HFFc6 (cell line): ENCODE measurements at places on chromosomes 12 and 14. TPM values are rescaled to one million over a fixed set of nuclear protein-coding genes. Genes with fewer than 3 reads are reported as not detected.

DNA sequence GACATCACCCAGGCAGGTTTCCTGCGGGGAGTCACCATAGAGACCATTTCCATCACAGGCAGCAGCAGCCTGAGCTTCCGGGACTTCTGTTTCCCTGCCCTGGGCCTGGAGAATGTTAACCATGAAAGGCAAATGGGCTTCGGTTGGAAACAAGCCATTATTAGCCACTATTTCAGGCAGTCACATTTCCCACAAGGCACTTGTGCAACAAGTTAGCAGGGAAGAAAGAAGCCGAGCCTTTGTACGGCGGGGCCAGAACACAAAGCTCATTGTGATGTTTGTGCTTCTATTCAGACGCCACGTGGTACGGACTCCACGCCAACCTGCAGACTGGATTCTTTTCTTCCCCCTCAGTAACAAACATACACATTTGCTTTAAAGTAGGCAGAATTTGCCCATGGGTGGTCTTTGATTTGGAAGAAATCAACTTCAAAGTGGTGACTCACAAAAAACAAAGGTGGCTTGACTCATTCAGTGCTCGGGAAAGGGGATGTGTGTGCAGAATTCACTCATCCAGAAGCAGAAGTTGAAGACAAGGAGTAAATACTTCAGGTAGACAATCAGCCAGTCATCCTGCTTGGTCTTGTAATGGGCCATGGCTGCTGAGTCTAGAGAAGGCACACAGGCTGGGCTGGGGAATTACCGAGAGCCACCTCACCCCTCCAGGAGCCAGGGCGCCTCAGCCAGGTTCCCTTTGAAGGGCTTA is 154.2 kb upstream of the PRMT8 start:
- peaks cover 41% of the 10 kb centered on the region for H3K27me3 ChIP-seq
- no peak overlapping the region for H3K4me3 ChIP-seq
- no peak overlapping the region for H3K27ac ChIP-seq

- no peak overlapping the region for H3K27ac ChIP-seq
- H3K4me1 ChIP-seq: peaks cover 30% of the 10 kb centered on the region
- no peak for DNase-seq
- H3K4me3 ChIP-seq: no peak overlapping the region
These were observed 26.4 kb upstream of the MED13L start for GRCh38 chr12:116303929-116304328.

GRCh38 chr12:31895449-31896150 is 63.6 kb upstream of the RESF1 start:
- peaks cover 21% of the 10 kb centered on the region for H3K4me1 ChIP-seq
- peaks cover 6% of the 10 kb centered on the region for H3K27me3 ChIP-seq
- no peaks in the 10 kb centered on the region for H3K36me3 ChIP-seq
- no peak overlapping the region for H3K4me3 ChIP-seq
- H3K27ac ChIP-seq: no peak overlapping the region

DNA sequence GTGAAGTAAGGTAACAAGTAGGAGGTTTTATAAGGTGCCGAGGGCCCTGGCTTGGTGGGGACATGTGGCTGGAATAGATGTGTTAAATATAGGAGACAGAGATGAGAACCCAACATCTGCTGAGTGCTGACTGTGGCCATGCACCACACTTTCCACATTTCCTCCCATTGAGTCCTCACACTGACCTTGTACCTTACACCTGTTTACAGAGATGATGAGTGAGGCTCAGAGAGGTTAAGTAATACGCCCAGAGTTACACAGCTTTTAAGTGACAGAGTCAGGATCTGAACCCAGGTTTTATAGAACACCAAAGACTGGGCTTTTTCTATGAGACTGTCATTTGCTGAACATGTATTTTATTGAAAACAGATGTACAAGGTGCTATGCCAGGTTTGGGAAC is 70.8 kb upstream of the LTA4H start:
- peaks cover 4% of the 10 kb centered on the region; the same call in 1 of the 2 replicates for H3K36me3 ChIP-seq
- no peak overlapping the region for H3K27ac ChIP-seq
- no peak overlapping the region for H3K4me3 ChIP-seq
- DNase-seq: no peak

DNA sequence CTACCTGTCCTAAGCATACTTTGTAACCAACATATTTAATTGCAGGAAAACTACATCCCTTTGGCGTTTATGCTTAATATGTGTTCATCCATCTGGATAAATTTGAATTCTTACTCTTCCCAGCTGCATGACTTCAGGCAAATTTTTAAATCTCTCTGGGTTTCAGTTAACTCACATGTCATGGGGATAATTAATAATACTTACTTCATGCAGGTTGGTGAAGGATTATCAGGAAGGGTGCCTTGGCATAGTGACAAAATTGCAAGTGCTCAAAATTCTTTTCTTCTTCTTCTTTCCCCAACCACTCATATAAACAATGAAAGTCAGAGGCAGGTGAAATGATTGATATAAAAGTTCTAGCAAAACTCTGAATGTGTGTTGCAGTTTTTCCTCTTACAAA is 15.9 kb downstream of the SYT10 start:
- H3K27ac ChIP-seq: no peak overlapping the region
- H3K27me3 ChIP-seq: no peaks in the 10 kb centered on the region
- DNase-seq: no peak
- no peaks in the 10 kb centered on the region for H3K36me3 ChIP-seq

DNA sequence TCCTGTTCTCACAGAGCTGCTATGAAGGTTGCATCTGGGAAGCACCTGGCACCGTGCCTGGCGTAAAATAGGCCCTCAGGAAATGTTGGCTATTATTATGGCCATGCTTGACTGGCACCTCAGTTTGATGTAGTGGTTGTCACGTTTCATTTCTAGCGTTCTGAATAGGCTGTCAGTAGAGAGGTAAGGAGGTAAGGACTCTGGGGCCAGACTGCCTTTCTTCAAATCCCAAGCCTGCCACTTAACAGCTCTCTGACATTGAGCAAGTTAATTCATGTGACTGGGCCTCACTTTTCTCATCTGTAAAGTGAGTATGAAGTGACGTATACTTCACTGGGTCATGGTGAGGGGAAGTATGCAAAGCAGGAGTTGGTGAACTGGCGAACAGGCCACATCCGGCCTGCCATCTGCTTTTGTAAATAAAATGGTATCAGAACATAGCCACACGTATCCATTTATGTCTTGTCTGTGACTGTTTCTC is 196.2 kb downstream of the CACNA1C start:
- peaks cover 4% of the 10 kb centered on the region for H3K27me3 ChIP-seq
- peaks cover 3% of the 10 kb centered on the region; the same call in 1 of the 2 replicates for H3K36me3 ChIP-seq
- H3K4me3 ChIP-seq: peak overlapping the region; percentile 49
- H3K4me1 ChIP-seq: peaks cover 78% of the 10 kb centered on the region

- no peaks in the 10 kb centered on the region for H3K36me3 ChIP-seq
- H3K4me3 ChIP-seq: no peak overlapping the region
- no peaks in the 10 kb centered on the region for H3K4me1 ChIP-seq
- DNase-seq: no peak
These were observed 6.5 kb downstream of the IAPP start for GRCh38 chr12:21379218-21379617.

DNA sequence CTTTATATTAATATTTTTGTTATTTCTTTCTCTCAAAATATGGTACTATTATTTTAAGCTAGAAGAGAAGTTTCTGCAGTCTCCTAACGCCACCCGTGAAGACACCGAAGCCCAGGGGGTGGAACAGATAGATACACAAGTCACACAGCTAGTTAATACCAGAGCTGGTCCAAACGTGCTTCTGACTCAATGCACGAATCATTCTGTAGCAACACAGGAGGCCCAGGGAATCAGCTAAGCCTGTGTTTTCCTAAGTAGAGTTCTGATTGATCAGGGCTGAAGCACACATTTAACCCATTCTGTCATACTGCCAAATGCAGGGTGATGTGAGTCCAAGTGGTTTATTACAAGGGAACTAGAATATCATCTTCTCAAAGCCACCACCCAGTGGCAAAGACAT is 116.9 kb upstream of the PWP1 start:
- no peaks in the 10 kb centered on the region for H3K4me1 ChIP-seq
- no peak overlapping the region for H3K27ac ChIP-seq
- DNase-seq: no peak
- H3K27me3 ChIP-seq: peaks cover 1% of the 10 kb centered on the region; the same call in 1 of the 2 replicates

DNA sequence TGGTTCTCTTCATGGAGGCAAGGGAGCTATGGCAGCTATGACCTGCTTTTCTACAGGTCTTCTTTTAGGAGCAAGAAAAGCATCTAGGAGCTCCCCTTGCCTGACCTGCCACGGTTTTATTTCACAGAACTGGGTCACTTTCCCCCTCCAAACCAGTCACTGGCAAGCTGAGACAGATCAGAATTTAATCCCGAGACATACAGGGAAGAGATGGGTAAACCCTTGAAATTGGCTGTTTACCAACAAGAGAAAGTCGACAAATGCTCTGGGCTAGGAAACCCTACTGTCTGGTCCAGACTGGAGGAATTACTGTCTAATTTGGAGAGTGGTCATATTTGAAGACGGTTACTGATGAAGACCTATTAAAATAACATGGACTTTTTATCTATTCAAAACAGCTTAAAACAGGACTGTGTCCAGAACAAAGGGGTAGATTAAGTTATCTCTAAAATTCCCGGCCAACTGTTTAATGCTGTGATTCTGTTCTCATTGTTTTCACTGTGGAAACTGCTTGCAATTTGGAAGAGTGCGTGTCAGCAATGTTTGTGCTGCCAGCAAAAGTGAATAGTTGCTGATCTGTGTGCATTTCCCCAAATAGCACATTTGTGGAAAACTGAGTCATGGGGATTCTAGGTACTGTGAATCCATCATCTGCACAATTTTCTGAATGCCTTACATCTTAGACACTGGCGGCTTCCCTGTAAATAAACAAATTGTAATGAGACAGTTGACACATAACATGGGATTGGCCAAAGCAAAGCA is 73.4 kb upstream of the EEA1 start:
- H3K27ac ChIP-seq: peak overlapping the region; percentile 67
- H3K27me3 ChIP-seq: peaks cover 2% of the 10 kb centered on the region; the same call in 1 of the 2 replicates
- no peaks in the 10 kb centered on the region for H3K36me3 ChIP-seq

DNA sequence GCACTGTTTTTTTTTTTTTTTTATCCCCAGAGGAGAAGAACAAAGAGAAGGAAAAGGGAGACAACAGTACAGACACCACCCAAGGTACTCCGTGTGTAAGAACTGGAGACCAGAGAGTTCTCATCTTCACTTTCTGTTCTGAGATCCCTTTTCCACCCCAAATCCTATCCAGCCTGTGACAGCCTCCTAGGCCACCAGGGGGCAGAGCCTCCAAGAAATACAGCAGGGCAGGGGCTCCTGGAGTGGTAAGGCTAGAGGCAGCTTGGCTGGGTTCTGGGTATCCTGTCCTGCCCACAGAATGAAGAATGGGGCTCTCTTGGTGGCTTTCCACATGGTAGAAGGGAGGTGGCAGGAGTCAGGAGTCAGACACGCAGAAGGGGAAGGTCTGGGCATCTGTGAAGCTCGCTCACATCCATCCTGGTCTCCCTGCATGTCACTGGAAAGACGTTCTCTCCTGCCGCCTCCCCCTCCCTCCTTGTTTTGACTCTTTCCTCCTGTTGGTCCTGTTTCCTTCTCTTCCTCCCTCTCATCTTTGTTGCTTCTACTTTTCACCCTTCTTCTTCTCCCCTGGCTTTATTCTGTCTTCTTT is 12.0 kb downstream of the CLSTN3 start:
- H3K27me3 ChIP-seq: no peaks in the 10 kb centered on the region; the same call in none of the 2 replicates
- DNase-seq: peak; percentile 45
- H3K4me3 ChIP-seq: no peak overlapping the region
- no peak overlapping the region for H3K27ac ChIP-seq

DNA sequence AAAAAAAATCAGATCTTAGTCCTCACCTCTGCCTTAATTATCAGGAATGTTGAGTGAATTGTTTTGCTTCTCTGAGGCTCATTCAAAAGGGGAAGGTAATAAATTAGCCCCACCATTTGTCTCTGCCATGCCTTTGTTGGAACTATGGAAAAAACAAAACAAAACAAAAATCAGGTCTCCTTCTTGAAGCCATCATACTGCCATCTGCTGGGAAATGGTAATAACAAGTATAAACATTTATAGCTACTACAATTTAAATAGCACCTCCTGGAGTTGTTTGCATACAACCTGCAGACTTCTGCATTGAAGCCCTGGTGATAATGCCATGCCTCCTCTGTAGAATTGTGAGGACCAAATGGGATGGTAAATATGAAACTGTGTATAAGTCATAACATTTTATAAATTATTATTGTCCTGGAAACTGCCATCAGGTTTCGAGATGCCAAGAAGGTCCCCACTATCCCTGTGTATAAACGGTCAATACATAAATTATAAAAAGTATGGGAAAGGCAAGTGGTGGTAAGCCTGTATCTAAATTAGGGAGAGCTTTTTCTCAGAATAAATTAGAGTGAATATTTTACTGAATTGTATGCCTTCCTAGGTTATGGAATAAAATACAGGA is 87.2 kb upstream of the FGD4 start:
- peak overlapping the region; percentile 58 for H3K27ac ChIP-seq
- H3K36me3 ChIP-seq: peaks cover 2% of the 10 kb centered on the region; the same call in 1 of the 2 replicates
- peak; percentile 69 for DNase-seq

DNA sequence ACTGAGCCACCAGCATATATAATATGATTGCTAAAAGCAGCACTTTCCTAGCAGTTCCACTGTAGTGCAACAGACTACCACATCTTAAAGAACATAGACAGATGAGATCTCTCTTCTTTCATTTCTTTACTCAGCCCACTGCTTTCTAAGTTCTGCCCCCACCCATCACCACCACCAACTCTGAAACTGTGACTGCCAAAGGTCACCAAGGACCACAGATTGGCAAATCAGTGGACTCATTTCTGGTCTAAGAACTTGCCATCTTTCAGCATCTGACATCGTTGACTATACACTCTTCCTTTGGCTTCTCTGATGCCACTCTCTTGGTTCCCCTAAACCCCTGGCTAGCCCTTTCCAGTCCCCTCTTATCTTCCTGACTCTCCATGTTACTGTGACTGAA is 38.4 kb downstream of the IFNG start:
- no peaks in the 10 kb centered on the region for H3K4me1 ChIP-seq
- no peak overlapping the region for H3K27ac ChIP-seq
- H3K27me3 ChIP-seq: no peaks in the 10 kb centered on the region

- no peak overlapping the region for H3K27ac ChIP-seq
- no peaks in the 10 kb centered on the region for H3K36me3 ChIP-seq
- peaks cover 7% of the 10 kb centered on the region; the same call in 1 of the 2 replicates for H3K4me1 ChIP-seq
- peaks cover 2% of the 10 kb centered on the region; the same call in 1 of the 2 replicates for H3K27me3 ChIP-seq
- no peak for DNase-seq
These were observed 81.4 kb upstream of the EEA1 start for GRCh38 chr12:93010461-93010860.

GRCh38 chr12:6266971-6267721 is 43.3 kb upstream of the PLEKHG6 start:
- 0 out of 2 replicates have a peak, but pooled peaks cover 7% of the 10 kb centered on the region for H3K4me1 ChIP-seq
- DNase-seq: no peak
- H3K27me3 ChIP-seq: peaks cover 14% of the 10 kb centered on the region
- H3K36me3 ChIP-seq: no peaks in the 10 kb centered on the region
- H3K4me3 ChIP-seq: no peak overlapping the region

USP44 gene
- not detected in 2 replicates for total RNA-seq

PLCZ1 gene
- total RNA-seq: not detected in 3 replicates

GRIP1 gene
- total RNA-seq: 0.60 TPM in 1 of 3 replicates, not detected in the others

NGB gene
- total RNA-seq: not detected in 3 replicates

ABCD2 gene
- not detected in 2 replicates for total RNA-seq

CELA1 gene
- total RNA-seq: not detected in 3 replicates

AQP2 gene
- total RNA-seq: not detected in 3 replicates

LUM gene
- total RNA-seq: 62.0 to 92.2 TPM (median 83.8 TPM) in 3 replicates

KRT85 gene
- total RNA-seq: not detected in 3 replicates

SLC25A21 gene
- 0.16 to 0.85 TPM (median 0.53 TPM) in 3 replicates for total RNA-seq

GAPDH gene
- total RNA-seq: 6,513 to 7,539 TPM (median 6,684 TPM) in 3 replicates
